NCI-H345 (cell line): ENCODE measurements at places on chromosomes 2 and 18.

GRCh38 chr2:28294451-28294850 lies 98.2 kb upstream of the FOSL2 start:
- DNase-seq, result no peak

DNA sequence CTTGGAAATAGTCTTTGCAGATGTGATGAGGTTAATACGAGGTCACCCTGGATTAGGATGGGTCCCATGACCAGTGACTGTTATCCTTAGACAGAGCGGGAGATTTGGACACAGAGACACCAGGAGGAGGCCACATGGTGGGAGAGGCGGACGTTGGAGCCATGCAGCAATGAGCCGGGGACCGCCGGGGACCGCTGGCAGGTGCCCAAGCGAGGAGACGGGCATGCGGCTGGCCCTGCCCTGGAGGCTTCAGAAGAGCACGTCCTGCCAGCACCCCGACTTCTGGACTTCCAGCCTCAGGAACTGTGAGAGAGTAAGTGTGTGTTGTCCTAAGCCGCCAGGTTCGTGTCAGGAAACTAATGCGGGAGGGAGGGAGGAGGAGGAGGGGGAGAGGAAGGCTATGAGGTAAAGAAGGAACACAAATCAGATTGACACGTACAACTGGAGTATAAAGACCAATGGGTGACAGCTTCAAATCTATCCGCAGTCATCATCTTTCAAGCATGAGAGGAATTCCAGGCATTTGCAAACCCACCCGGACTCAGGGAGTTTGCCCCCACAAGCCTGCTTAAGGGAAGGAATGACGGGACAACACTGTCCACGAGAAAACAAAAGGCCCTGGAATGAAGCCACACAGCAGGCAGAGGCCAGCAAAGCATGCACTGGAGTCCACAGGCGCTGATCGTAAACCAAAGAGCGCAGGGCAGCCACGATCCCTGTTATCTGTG lies 11.6 kb upstream of the BOK start:
- DNase-seq, result no peak

GRCh38 chr2:115160531-115161080 lies 718.2 kb downstream of the DPP10 start:
- no peak for DNase-seq

GRCh38 chr18:9571546-9571945 lies 42.8 kb downstream of the PPP4R1 start:
- no peak for DNase-seq
